Epithelial cell of proximal tubule (primary cell): ENCODE measurements at places on chromosomes 7 and 10.

GRCh38 chr7:132312531-132313055 is 263.7 kb downstream of the PLXNA4 start:
- no peak for DNase-seq

DNA sequence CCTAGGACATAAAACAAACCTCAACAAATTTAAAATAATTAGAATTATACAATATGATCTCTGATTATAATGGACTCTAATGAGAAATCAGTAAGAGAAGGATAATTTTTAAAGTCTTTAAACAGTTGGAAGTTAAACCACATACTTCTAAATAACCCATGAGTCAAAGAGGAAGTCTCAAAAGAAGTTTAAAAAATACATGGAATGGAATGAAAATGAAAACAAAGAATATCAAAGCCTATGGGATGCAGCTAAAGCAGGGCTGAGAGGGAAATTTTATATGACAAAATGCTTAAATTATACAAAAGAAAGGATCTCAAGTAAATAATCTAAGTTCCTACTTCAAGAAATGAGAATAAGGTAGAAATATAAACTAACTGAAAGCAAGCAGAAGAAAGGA is 460.5 kb downstream of the RPS24 start:
- DNase-seq, result no peak

GRCh38 chr7:116809636-116810266 is 52.6 kb upstream of the CAPZA2 start:
- no peak for DNase-seq

- DNase-seq, result no peak
Observed at GRCh38 chr10:126315494-126316177, 72.6 kb downstream of the ADAM12 start.

DNA sequence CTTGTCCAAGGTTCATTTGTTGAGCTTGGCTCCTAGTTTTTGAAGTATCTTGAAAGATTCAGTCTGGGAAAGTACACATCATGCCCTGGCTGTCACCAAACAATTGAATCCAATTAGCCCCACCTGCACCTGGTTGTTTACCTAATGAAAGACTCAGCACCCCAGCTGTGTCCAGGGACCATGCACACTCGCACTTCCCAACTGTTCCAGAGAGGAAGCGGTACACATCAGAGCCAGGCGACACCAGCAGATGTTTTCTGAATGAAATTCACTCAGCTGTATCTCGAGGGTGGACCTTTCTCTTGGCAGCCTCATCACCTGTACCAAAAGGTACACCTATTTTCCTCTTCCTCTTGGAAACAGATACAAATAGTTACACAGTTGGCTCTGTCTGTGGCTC is 216.4 kb upstream of the LRGUK start:
- DNase-seq, result no peak

DNA sequence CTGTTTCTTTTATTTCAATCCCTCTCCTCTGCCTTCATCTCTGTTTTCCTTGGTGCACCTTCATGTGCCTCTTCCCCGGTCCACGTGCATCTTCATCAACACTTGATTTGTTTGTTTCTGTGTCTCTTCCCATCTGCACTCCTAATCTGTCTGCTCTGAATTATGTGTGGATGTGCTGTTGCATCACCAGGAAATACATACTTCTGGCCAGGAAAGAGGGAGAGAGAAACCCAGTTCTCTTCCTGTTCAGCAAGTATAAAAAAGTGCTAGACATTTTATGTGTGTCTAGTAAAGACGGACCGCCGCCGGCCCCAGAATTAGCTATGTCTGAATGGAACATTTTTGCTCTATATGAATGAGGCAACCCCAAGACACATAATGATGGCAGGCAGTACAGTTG is 93.8 kb downstream of the CALD1 start:
- no peak for DNase-seq

- no peak for DNase-seq
Observed at GRCh38 chr7:149625340-149625946, 127.8 kb upstream of the ZNF746 start.

- no peak for DNase-seq
Observed at GRCh38 chr10:111083222-111084095, 6.6 kb downstream of the ADRA2A start.

- DNase-seq, result no peak
Observed at GRCh38 chr10:129871966-129872365, 92.1 kb downstream of the EBF3 start.

DNA sequence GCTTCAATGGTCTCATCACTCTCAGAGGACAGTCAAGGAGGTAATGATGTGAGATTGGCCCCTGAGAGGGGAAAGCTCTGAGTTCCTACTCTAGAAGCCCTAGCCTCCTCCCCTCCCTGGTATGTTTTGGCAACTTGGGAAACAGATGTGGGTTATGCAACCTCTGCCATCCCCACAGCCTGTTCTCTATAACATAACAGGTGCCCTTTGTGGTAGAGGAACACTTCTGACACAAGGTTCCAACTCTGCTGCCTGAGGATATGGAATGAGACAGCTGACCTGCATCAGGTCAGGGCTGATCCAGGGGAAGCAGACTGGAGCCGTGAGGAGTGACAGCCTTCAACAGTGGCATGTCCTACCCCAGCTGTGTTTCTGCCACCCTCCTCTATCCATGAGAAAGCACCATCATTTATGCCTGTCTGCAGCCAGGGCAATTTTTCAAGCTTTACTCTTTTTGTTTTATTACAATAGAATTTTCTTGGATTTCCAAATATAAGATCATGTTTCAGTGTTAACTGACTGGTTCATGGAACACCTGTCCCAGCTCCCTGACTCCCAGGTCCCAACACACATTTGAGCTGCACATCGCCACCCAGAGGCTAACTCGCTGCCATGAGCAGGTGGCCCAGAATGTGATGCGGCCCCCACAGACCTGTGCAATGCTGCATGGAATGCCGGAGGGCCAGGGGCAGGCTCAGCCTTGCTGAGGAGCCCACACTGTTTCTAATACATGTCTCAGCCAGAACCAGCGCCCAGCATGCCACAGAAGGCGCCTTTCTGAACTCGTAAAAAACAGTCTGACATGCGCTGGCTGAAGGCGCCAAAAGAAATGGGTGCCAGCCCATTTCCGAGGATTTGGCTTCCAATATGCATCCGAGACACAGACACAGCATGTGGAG is 124.8 kb upstream of the CHST15 start:
- DNase-seq, result no peak

DNA sequence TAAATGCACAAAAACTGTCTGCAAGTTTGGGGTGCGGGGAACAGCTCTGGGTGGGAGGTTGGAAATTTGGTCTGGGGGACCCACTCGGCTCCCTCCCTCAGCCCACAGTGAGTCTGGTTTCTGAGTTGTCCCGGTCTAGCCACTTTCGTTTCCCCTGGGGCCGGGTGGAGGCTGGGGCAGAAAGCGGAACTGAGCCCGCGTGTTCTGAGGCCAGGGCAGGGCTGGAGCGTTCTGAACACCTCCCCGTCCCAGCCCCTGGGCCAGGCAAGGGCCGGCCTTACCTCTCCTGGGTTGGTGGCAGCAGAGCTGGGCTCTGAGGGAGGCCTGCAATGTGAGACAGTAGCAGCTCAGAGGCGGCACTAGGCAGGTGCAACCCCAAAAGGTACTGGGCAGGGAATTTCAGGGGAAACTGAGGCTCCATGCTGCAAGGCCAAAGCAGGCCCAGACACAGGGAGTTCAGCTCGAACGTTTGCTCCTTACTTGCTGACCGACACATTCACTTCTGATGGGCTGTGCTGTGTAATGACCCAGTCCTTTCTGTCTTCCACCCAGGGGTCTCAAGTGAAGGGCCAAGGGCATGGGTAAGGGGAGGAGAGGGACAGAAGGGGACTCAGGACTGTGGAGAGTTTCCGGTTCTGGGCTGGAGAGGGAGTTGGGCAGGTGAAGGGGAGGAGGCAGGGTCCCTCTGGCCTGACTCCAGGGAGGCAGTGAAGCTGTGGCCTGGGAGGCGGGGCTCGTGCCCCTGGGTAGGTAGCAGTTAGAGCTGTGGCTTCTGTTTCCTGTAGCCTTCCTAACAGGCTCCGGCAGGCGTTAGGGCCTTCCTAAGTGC is 3.0 kb downstream of the IRF5 start:
- DNase-seq, result no peak

DNA sequence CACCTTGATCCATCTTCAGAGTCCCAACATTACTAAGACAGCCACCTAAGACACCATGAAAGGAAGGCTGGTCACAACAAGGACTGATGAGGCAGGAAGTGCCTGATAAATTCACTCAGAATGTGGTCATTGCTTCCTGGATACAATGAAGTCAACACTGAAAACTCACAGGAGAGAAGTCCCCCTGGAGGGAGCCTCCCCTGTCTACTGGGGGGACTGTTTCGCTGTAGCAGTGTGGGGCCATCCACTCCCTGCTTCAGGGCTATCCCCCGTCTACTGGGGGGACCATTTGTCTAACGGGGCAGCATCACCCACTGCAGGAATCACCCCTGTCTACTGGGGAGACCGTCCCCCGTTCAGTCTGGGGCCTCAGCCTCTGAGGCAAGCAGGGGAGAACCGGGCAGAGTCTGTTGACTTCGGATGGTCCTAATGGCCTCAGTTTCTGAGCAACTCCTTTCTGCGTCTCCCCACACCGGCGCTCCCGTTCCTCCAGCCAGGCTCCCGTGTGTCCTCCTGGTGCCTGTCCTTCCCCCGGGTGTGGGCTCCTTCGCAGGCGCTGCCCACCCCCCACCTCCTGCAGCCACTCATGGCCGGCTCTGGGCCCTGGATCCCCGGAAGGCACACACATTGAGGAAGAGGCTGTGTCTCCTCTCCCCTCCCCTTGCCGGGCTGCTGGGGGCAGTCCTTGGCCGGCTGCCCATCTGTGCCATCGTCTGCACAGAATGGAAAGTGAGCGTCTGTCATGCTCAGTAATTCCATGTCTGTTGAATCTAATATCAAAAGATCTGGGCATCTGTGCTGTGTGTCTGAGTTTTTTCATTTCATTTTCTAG is 59.9 kb upstream of the DNAJB6 start:
- DNase-seq, result no peak

DNA sequence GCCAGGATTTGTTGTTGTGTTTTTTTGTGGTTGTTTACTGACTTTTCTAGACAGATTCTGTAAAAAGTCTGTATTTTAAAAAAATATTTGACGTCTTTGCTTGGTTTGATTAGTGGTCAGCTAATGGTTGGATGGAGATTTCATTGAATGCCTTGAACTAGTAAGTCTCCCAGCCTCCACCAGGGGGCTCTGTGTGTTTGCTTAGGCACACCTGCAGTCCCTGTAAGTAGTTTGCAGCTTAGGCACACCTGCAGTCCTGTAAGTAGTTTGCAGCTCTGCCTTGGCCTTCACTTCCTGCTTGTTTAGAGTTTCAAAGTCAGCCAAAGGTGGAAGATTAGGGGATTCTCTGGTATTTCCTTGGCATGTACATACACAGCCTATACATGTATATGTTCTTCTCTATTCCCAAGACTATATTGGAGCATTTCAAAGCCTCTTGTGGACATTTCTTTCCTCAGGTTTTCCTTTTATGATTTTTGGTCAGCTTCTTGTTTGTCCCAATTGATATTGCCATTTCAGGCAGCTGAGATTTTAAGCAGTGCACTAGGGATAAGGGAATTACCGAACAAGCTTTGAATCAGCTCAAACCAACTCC is 101.6 kb downstream of the CCSER2 start:
- no peak for DNase-seq

DNA sequence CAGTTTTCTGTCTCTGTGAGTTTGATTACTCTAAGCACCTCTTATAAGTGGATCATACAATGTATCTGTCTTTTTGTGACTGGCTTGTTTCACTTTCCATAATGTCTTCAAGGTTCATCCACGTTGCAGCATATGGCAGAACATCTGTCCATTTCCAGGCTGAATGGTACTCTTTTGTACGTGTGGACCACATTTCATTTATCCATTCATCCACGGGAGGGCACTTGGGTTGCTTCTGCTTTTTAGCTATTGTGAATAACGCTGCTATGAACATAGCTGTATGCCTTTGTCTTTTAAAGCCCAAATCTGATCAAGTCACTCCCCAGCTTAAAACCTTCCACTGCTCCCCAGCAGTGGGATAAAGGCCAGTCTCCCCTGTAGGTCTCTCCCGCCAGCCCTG is 31.5 kb downstream of the EGFR start:
- DNase-seq, result no peak

- DNase-seq, result no peak
Observed at GRCh38 chr10:16732376-16732775, 84.8 kb downstream of the RSU1 start.

DNA sequence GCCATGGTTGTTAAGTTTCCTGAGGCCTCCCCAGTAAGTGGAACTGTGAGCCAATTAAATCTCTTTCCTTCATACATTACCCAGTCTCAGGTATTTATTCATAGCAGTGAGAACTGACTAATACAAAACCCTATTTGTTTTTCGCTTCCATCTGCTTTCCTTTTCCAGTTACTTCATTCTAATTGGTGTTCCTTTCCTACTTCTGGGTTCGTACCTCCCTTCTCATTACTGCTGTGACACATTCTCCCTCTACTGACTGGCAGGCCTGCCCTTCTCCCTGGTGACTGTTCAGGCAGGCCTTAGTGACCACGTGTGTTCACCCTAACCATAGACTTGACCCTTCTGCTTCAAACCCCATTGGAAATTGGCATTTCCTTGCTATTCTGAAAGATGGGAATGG is 37.7 kb downstream of the MTURN start:
- DNase-seq, result no peak

DNA sequence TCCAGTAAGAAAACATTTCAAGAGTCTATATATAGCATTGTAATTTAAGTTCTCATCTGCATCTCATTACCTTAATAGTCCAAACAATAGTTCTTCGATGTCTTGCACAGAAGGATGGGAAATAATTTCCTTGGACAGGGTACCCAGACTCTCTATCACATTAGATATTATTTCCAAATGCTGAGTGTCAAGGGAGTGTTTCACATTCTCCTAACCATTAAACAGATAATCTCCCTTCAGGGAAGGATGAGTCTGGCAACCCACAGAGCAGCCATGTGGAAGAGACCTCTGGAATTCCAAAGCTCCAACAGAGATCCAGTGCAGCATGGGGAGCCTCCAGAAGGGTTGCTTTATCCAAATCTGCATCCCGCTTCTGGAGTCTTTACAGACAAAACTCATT is 89.6 kb downstream of the FZD1 start:
- no peak for DNase-seq

- DNase-seq, result no peak
Observed at GRCh38 chr7:135795846-135796570, 47.4 kb upstream of the FAM180A start.

DNA sequence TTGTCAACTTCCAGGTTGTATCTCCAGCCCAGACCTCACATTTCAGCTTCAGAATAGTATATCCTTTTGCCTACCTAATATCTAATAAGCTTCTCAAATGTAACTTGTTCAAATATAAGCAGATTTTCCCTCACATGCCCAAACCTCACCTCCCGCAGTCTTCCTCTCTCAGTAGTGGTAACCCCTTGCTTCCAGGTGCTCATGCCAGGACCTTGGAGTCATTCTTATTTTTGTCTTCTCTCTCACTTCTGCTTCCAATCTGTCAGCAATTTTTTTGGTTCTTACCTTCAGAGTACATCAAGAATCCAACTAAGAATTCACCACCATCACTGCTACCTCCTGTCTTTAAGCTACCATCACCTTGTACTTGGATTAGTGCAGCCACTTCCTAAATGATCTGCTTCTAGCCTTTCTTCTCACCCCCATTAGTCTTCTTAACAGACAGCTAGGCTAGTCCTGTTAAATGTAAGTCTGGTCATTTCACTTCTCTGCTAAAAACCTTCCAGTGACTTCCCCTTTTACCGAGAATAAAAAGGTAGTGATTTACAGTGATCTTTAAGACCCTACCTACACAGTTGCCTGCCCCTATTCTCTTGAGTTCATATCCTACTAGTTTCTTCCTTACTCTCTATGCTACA is 14.0 kb downstream of the ANKIB1 start:
- DNase-seq, result no peak
